ENCODE measurements at places on chromosomes 11 and 22.
A peak's percentile ranks its signal among the peaks of the same experiment; 100 is the strongest.

GRCh38 chr11:122853971-122854446, 15.7 kb downstream of the CRTAM start:
- H3K4me1 ChIP-seq = peaks cover 7% of the 10 kb centered on the region
- no peaks in the 10 kb centered on the region for H3K36me3 ChIP-seq
- H3K27ac ChIP-seq = no peak overlapping the region
- peak; percentile 82 for DNase-seq

- no peak overlapping the region for H3K27ac ChIP-seq
- DNase-seq = no peak
- H3K27me3 ChIP-seq = peaks cover 3% of the 10 kb centered on the region
- H3K4me3 ChIP-seq = no peak overlapping the region
- H3K36me3 ChIP-seq = no peaks in the 10 kb centered on the region
These were observed 4.9 kb upstream of the OR8B4 start for GRCh38 chr11:124429599-124429998.

- no peak for DNase-seq
- no peak overlapping the region for H3K4me3 ChIP-seq
- H3K27ac ChIP-seq = no peak overlapping the region
- no peaks in the 10 kb centered on the region for H3K36me3 ChIP-seq
- H3K27me3 ChIP-seq = no peaks in the 10 kb centered on the region
- H3K4me1 ChIP-seq = no peaks in the 10 kb centered on the region
These were observed 37.4 kb upstream of the SESN3 start for GRCh38 chr11:95268391-95268790.

- no peak for DNase-seq
- no peak overlapping the region for H3K4me3 ChIP-seq
- no peaks in the 10 kb centered on the region for H3K4me1 ChIP-seq
- no peak overlapping the region for H3K27ac ChIP-seq
- no peaks in the 10 kb centered on the region for H3K27me3 ChIP-seq
These were observed 25.0 kb upstream of the EXPH5 start for GRCh38 chr11:108618529-108618928.

- H3K4me3 ChIP-seq = no peak overlapping the region
- no peak overlapping the region for H3K27ac ChIP-seq
- peaks cover 4% of the 10 kb centered on the region for H3K4me1 ChIP-seq
- no peak for DNase-seq
These were observed 1487.9 kb downstream of the FAM181B start for GRCh38 chr11:81245791-81246190.

DNA sequence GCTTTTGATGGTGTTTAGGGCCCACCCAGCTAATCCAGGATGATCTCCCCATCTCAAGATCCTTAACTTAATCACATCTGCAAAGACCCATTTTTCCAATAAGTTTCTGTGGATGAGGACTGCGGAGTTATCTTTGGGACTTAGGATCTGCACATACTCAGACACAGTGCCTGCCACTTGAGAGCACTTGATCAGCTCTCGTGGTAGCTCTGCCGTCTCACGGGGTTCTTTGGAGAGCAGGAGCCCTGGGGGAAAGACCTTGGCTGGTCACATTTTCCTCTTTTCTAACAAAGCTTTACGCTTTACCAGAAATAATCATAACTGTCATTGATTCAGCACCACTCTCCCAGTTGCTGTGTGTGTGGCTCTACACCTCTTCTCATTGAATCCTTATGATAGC, 6.1 kb downstream of the HEPHL1 start:
- H3K36me3 ChIP-seq = no peaks in the 10 kb centered on the region
- H3K4me1 ChIP-seq = no peaks in the 10 kb centered on the region
- H3K27me3 ChIP-seq = peaks cover 6% of the 10 kb centered on the region

Measured in endodermal cell (in vitro differentiated cells).